ENCODE measurements at places on chromosomes 7 and 10.

DNA sequence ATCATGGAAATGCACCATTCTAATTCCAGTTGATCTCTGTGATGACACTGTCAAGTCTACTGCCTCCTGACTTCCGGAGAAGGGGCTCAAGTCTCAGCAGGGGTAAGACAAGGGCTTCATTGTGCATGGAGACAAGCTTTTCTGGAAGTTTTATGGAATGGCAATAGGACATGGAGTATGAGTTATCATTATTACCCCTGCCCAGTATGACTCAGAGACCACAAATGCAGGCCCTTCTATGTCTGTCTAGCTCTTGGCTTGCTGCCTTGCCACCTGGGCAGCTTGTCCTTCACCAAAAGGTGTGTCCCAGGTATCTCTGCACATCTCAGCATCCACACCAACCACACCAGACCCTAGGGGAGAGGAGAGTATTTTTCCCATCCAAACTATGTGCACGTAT is 34.9 kb upstream of the KIAA1217 start:
- DNase-seq, result no peak

- no peak for DNase-seq
Observed at GRCh38 chr10:121891103-121891502, 36.7 kb downstream of the ATE1 start.

DNA sequence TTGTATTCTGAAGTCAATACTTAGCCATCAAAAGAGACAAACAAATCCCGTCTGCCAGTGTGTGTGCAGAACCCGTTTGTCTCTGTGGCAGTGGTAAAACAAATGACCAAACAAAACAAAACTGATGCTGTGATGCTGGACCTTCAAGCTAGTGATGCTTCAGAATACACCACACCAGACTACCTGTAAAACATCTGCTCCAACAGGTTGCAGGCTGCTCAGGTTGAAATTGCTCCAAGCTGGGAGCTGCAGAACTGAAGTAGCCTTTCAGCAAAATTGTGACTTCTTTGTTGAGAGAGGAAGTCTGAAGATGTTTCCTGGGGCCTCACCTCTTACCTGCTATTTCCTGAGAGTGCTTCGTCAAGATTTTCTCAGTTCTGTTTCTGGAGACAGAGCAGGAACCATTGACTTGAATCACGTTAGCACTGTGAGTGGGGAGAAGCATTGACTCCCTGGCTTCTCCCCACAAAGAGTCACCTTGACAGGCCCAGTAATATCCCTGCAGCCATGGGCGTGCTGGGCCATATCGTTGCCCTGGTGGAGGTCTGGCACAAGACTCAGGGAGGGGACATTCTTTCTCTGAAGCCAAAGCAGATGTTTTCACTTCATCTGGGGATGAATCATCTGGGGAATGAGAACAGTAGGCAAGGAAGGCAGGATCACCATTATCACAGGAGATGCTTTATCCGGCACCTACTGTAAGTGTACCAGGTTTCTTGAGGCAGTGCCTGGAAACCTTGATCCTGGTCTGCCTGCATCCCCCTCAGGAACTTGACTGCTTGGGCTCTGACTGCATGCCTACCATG is 80.2 kb downstream of the RBM20 start:
- DNase-seq, result no peak

- peak; percentile 31 for DNase-seq
Observed at GRCh38 chr7:94655848-94656657, at the start of gene SGCE. SGCE (minus strand) TSS chr7:94656133; CDS start chr7:94656098, 35 bp downstream.

GRCh38 chr10:128180843-128181242 is 54.6 kb upstream of the MKI67 start:
- no peak for DNase-seq

DNA sequence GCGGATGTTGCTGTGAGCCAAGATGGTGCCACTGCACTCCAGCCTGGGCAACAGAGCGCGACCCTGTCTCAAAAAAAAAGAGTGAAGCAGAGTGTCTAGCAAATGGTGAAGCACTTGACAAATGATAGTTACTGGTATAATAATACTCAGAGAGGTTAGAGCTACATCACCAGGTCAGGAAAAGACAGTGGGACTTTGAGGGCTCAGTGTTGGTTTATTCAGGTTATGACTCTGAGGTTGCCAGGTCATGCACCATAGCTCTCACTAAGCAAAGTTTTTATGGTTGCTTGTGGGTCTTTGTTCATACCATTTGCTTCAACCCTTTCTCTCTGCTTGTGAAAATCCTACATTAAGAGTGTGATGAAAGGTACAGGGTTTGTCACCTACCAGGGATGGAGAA is 13.6 kb downstream of the MRPS33 start:
- DNase-seq, result no peak

- no peak for DNase-seq
Observed at GRCh38 chr7:126702242-126703016, 550.3 kb downstream of the GRM8 start.

GRCh38 chr7:7104314-7104698 is 78.0 kb upstream of the C1GALT1 start:
- no peak for DNase-seq

DNA sequence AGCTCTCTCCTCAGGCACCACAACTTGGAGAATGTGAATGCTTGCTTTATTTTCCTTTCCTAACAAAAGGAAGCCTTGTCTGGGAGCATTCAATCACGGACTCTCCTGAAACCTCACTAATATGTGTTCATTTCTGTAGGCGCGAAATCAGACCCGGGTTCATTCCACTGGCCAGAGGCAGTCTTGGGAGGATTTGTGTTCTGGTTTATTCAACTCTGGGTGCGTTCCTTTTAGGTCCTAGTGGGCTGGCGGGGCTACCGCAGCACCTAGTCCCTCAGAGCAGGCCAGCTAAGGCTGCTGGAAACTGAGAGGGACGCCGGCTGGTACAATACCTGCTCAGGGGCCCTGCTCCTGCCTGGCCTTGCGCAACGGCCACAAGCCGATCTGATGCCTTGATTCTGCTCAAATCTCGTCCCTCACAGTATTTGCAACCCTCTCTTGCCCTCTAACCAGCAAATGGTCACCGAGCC is 7.5 kb downstream of the HOXA4 start:
- no peak for DNase-seq

GRCh38 chr7:150965273-150965830 is 12.8 kb downstream of the KCNH2 start:
- DNase-seq, result no peak

- no peak for DNase-seq
Observed at GRCh38 chr7:28348636-28349035, 63.7 kb upstream of the CREB5 start.

DNA sequence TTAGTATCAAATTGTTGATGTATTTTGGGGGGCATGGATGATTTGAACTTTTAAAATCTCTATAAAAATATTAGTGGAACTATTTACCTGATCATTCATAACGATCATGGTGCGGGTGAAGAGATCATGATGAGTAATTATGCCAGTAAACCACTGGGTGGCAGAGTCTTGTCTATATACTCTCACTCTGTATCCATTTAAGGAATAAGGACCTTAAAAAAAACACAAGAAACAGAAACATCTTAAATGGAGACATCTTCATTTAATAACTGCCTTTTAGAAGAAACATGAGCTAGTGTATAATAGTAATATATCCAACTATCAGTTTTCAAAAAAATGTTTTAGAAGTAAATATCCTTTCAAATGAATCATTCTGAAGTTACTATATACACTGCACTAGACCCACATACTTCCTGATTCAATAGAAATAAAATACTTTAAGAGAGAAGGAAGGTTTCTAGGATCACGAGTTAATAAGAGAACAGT is 84.0 kb downstream of the NRBF2 start:
- DNase-seq, result no peak

DNA sequence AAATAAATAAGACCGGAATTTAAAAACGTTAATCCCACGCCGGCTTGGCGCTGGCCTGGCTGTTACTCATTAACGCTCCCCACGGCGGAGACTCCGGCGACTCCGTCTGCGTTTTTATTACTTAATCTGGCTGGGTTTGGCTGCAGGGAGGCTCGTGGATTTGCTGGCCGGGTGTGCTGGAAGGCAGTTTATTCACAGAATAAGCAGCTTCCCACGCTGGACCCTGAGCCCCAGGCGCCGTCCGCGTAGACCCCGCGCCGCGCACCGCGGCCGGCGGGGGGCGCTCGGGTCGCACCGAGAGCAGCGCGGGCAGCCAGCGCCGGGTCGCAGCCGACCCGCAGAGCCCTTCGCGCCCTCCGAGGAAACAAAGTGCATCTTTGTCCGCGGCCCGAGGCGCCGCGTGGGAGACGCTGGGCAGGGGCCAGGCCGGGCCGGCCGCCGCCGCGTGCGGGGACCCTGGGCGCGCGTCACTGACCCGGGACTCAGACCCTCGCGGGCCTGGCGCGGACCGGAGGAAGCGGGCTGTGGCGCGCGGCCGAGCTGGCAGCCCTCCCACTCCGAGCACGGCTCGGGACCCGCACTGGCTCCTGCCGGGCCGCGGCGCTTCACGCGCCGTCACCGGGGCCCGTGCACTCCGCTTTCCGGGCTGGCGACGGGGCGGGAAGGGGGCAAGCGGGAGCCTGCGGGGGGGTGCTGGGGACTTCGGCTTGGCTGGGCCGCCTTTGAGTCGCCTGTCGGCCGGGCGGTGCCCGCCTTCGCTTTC is 587 bp upstream of the GRK5 start:
- DNase-seq, result no peak

- no peak for DNase-seq
Observed at GRCh38 chr10:113069595-113069994, 119.5 kb downstream of the TCF7L2 start.

GRCh38 chr10:21634599-21635365 is 100.8 kb downstream of the MLLT10 start:
- DNase-seq, result no peak

DNA sequence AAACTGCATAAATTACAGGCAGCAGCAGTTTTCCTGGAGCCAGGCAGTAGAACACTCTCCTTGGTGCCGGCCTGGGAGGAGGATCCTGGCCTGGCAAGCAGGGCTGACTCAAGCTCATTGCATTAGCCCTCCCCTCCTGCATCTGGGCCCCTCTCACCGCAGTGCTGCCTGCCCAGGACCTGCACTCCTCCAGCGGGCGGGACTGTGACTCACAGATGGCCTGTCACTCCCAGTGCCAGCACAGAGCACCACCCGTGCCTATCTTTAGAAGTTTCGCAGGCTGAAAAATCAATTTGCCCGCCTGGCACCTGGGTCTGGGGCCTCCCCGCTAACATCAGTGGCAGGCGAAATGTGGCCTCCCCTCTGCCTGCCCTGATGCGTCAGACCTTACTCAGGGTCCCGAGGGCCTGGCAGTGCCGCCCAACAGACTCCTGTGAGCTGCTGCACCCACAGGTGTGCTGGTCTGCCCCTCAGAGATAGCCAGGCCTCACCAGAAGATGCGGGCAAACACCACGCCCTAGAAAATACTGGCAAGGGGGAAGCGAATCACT is 123.8 kb downstream of the KCNMA1 start:
- DNase-seq, result no peak

DNA sequence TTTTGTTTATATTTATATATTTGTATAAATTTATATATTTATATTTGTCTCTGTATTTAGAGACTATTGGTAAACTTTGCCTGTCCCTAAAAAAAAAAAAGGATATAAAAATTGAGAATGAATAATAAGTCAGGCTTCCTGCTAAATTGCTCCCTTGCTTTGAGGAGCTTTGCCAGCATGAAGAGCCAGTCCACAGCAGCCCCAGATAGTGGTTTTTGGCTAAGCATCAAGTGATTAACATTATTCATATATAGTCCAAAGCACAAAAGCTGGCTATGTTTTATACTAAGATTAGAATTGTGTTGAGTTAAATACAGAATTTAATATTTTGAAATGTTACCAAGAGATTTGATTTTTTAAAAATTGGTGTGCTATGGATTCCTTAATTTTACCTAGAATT is 264.9 kb upstream of the FERD3L start:
- no peak for DNase-seq

DNA sequence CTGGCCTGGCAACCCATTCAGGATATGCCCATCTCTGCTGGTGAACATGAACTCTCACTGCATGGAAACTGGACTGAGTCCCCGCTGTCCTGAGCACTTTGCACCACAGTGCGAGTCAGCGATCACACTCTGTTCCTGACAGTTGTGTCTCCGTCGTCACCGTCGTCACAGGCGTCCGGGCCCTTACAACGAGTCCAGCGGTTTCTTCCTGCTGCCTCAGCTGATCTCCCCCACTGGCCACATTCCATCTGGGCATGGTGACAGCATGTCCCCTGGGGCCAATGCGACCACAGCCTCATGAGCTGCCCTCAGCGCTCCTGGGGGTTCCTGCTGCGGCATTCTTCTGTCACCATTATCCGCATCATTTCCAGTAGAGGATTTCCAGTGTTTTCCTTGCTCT is 76.8 kb upstream of the KLF6 start:
- no peak for DNase-seq

- DNase-seq, result no peak
Observed at GRCh38 chr10:31383810-31384588, 65.0 kb downstream of the ZEB1 start.

- no peak for DNase-seq
Observed at GRCh38 chr10:46545861-46546590, 10.4 kb downstream of the GPRIN2 start.

DNA sequence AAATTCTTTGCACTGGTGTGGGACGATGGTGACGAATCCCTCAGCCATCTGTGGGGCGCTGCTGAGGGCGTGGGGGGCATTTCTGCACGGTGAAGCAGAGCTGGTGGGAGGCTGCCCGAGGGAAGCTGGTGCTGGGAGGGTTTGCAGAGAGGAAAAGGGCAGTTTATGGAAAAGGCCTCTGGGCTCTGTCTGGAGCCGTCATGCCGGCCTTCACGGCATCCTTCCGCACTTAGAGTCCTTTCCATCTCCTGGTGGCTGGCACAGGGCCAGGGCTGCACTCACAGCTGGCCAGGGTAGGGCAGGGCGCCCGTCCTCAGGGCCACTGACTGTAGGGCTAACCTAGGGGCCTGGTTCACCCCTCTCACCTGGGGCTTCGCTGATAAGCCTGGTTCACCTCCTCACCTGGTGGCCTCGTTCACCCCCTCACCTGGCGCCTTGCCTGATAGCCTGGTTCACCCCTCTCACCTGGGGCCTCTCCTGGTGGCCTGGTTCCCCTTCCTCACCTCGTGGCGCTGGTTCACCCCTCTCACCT is 598 bp upstream of the AMZ1 start:
- no peak for DNase-seq

Measured in NCI-H1048 (cell line).